Cerebellar nuclear complex (tissue), 1 donor: ENCODE measurements at places on chromosomes 7 and 10.

DNA sequence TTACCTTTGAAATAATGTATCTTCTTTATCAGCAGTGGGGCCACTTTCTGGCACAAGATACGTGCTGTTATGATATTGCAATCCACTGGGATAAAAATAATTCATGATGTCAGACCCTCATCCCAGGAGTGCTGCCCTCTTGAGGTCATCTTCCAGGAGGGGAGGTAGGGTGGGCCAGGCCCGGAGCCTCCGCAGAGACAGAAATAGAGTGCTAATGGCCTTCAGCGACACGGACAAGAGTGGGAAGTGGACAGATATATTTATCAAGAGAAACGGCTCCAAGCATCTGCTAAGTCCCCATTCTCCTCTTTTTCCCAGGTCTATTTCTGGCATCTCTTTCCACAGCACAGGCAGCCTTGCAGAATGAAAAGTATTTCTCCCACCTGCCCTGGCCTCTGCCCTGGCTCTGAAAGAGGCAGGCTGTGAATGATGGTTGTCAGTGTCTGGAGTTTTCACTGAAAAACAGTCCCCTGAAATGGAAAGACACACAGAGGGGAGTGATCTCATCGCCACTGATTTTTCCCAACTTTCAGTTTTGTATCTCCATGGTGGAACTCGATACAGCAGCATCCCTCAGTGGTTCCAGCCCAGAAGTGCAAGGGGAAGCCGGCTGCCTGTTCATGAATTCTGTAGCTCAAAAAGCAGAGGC is 251.7 kb upstream of the MYO3A start:
- peak; percentile 8 for DNase-seq

DNA sequence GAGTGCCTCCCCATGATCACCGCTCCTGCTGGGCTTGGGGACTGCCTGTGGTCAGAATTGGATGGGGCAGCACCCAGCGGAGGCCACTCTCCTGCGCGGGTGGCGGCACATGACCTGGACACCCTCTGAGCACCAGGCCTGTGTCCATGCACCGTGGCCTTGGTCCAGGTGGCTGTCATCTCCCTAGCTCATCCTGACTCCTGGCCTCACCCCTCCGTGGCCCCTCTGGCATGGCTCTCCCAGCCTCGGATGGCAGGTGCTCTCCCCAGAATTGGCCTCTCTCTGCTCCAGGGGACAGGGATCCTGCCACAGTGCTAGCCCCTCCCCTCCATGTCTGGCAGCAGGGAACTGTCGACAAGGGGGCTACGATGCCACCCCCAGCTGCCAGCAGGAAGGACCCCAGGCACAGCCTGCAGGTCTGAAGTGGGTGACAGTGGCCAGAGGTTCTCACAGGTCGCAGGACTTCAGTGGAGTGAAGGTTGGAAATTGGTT is 37.2 kb upstream of the BTBD16 start:
- no peak for DNase-seq

DNA sequence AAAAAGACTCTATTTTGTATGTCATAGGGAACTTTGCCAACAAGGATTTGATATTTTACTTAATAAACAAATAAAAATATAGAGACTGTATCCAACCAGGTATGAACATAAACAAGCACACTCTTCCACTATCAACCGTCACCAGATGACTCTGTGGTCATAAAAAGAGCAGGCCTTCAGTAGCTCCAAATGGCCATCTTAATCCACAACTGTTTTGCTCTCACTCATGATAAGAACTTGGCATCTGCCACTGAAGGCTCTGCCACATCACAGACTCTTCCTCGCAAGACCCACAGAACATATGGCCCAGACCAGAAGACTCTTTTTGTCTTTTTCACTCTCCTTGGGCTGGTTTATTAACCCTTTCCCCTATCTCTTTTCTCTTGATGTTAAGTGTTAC is 98.7 kb upstream of the POM121L12 start:
- no peak for DNase-seq

GRCh38 chr7:150990416-150991186 is at the start of gene NOS3:
TSS of gene NOS3 (plus strand) at chr7:150991017. CDS start at chr7:150993804, 2,787 bp downstream.
- no peak for DNase-seq

DNA sequence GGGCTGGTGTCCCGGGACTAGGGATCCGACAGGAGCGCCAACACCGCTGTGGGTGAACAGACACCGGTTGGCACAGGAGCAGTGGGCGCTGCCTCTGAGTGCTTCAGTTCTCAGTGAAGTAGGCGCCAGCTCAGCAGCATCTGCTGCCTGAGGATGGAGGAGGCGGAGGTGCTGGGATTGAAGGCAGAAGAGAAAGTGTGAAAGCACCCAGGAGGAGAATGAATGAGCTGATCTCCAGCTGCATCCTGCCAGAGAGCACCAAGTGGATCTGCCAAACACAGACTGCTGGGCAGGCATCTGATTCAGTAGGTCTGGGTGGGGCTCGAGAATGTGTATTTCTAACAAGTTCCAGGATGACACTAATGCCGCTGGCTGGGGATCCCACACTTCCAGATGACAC is 74.5 kb downstream of the LANCL2 start:
- no peak for DNase-seq

GRCh38 chr7:47677664-47678063 is 95.8 kb upstream of the TNS3 start:
- no peak for DNase-seq

DNA sequence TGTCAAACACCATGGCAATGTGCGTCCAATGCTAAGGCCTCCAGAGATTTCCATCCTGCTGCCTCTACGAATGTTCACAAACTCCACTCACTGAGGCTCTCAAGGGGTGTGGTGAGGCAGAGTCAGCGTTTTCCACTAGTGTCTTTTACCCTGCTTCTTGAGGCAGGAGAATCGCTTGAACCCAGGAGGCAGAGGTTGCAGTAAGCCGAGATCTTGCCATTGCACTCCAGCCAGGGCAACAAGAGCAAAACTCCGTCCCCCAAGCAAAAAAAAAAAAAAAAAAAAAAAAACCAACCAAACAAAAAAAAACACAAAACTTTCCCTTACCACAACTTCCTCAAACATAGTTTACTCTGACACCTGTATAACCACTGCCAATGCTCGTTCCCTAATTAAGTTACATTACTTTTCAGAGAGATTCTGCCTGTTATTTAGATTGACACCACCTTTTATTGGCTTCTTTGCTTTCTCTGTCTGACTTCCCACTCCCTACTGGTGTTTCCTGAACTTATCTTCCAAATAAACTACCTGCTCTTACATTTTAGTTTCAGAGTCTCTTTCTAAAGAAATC is 102.1 kb upstream of the ZNF746 start:
- DNase-seq, result no peak

GRCh38 chr10:122159141-122159970 is 111.7 kb upstream of the BTBD16 start:
- DNase-seq, result peak; percentile 20

DNA sequence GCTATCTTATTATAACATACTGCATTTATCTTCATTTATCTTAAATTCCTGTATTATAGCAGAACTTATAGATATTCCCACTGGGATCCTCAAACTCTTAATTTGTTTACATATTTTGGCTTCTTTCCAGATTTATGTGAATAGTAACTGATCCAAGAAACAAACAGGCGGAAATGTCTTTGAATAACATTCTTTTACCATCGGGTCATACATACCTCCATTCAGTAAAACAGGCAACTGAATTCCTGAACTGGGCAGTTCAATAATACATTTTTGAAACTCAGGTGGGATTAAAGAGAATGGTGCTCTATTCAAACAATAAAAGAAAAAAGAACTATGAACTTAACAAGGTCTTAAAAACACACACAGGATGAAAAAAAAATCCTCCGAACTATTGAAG is 337.4 kb downstream of the CRPPA start:
- DNase-seq, result no peak

GRCh38 chr7:98266840-98267239 is 14.6 kb upstream of the BRI3 start:
- DNase-seq, result no peak

- DNase-seq, result no peak
These were observed 65.5 kb upstream of the SRPK2 start for GRCh38 chr7:105454095-105454747.

GRCh38 chr10:128071417-128071782 is 54.8 kb downstream of the MKI67 start:
- DNase-seq, result no peak

DNA sequence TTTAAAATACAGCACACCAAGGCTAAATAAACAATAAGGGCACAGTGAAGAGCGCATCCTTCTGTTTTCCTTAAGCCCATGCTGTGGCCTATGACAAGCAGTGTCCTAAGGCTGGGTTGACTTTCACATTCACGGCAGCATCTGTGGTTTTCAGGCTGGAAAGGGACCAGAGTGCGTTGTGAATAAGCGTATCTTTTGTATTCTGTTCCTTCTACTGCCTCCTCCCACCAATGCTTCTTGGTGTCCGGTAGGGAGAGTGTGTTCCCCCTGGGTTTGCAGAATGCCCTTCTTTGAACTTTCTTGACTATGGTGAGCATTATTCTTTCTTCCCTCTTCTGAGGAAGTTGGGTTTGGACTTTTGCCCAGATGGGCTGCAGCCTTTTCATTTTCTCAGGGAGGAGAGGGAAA is 73.6 kb downstream of the ABCA13 start:
- DNase-seq, result no peak

GRCh38 chr10:70191161-70191971 is 21.1 kb upstream of the SAR1A start:
- DNase-seq, result no peak

GRCh38 chr7:18978108-18978495 is 139.3 kb downstream of the TWIST1 start:
- no peak for DNase-seq

DNA sequence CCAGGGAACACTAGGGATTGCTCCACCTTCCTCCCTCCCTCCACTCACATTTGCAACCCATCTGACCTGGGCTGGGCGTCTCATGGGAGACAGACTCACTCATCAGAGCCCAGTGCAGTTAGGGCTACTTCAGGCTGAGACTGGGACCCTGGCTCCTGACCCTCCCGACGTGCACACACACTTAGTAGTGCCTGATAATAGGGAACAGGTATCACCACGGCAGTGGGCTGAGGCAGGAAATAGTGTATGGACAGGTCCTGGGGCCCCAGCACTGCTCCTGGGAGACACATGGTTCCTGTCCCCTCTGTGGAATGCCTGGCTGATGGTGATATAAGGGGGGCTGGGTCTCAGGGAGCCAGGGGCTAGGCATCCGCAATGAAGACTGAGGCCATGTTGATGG is 14.3 kb downstream of the AQP1 start:
- DNase-seq, result no peak

DNA sequence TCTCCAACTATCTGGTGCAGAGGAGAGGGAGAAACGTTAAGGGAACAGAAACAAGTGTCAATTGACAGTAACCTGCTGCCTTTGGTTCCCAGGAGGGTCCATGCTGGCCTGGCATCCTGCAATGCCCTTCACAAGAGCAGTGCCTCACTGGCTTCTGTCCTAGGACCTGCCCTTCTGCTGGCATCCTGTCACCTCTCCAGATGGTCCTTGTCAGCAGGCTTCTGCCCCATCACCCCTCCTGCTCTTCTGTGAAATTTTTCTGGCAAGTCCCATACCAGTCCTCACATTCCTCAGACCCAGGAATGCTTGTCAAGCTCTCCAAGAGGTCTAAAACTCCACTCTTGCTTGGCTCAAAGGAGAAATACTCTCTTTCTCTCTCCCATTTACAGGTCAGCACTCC is 34.2 kb downstream of the C10orf67 start:
- no peak for DNase-seq

DNA sequence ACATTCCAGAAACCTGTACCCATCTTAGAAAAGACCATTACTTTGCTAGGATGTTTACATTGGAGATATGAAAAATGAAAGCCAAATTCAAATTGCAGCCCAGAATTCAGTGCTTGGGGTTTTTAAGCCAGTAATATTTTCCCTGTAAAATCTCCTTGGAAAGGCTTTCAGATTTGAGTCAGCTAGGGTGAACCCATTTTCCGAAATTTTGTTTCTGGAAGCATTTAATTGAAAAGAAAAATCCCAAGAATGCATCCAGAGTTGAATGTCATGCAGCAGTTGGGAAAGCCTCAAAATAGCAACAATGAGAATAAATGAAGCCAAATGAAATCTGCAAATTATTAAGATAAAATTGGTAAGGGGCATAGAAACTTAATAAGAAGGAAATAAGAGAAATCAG is 106.4 kb downstream of the BMPER start:
- no peak for DNase-seq

GRCh38 chr7:29086545-29086944 is 59.8 kb downstream of the CPVL start:
- DNase-seq, result no peak

DNA sequence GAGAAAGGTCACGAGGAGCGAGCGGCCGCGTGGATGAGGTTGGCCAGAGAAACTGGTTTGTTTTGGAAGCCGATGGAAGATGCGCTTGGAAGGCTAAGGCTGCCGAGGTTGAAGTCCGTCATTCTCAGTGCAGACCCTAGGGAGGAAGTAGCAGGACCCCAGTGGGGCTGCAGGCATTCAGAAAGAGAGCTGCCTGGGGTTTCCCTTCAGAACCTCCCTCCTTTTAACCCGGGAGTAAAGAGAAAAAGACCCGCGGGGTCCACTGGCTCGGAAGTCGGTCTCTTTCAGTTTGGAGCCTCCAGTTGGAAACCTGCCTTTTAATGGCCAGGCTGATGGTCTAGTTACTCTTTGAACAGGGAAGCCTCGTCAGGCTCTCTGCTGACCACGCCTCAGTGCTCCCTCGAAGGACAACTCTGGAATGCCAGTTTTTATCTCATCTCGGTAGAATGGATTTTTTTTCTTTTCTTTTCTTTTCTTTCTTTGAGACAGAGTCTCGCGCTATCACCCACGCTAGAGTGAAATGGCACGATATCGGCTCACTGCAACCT is 188.6 kb downstream of the CUX1 start:
- DNase-seq, result no peak

DNA sequence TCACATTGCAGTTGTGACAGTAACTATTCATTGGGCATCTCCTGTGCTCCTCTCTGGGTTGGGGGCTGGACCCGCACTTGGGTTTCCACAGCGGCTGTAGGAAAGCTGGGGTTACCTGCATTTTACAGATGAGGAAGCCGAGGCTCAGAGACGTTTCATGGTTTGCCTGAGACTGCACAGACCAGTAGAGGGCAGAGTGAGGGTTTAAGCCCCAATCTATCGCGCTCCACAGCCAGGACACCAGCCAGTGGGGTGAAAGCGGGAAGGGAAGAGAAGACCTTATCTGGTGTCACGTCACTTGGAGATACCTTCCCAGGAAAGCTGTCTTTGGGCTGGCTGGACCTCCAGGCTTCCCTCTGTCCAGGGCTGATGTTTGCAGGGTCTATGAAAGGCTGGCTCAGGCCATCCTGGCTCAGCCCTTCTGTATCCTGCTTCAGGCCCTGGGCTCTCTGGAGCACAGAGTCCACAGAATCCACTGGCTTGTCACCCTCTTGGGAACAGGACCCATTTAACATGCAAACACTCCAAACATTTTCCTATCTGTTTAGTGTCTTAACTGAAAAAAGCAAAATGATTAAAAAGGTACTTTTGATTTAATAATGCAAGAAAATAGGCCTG is 167.7 kb downstream of the EMX2 start:
- no peak for DNase-seq
